ENCODE measurements at places on chromosomes 6 and 20. TPM values are rescaled to one million over a fixed set of nuclear protein-coding genes. Genes with fewer than 3 reads are reported as not detected.

LINC00237 gene
- not detected for total RNA-seq

CLDN20 gene
- not detected for total RNA-seq

MYCT1 gene
- 1.3 TPM for total RNA-seq

HCK gene
- total RNA-seq: 0.42 TPM

TCP11 gene
- not detected for total RNA-seq

GABRR1 gene
- not detected for total RNA-seq

C6orf58 gene
- total RNA-seq: 0.34 TPM

ZSCAN9 gene
- total RNA-seq: 4.7 TPM

SERPINB6 gene
- 106 TPM for total RNA-seq

VGLL2 gene
- not detected for total RNA-seq

CPXM1 gene
- 3.8 TPM for total RNA-seq

GJA1 gene
- 30.0 TPM for total RNA-seq

FOXA2 gene
- 18.8 TPM for total RNA-seq

MATN4 gene
- total RNA-seq: 2.3 TPM

SNAP91 gene
- total RNA-seq: 1.8 TPM

NXT1 gene
- 6.5 TPM for total RNA-seq

TMEM14C gene
- total RNA-seq: 37.2 TPM

CNKSR3 gene
- total RNA-seq: 17.8 TPM

LHFPL5 gene
- 3.0 TPM for total RNA-seq

FAM229B gene
- total RNA-seq: 4.6 TPM

AVP gene
- not detected for total RNA-seq

SIRPB1 gene
- 3.6 TPM for total RNA-seq

ZSWIM3 gene
- total RNA-seq: 2.0 TPM

AGPAT1 gene
- 13.5 TPM for total RNA-seq

TAF4 gene
- total RNA-seq: 7.1 TPM

NOTCH4 gene
- total RNA-seq: 3.1 TPM

All from pancreas (tissue), 10 donors.